Breast epithelium (tissue), 4 donors: ENCODE measurements at places on chromosomes 12 and 14. TPM values are rescaled to one million over a fixed set of nuclear protein-coding genes. Genes with fewer than 3 reads are reported as not detected.
A peak's percentile ranks its signal among the peaks of the same experiment; 100 is the strongest.

- no peaks in the 10 kb centered on the region for H3K4me1 ChIP-seq
- H3K27me3 ChIP-seq: no peaks in the 10 kb centered on the region
Observed at GRCh38 chr14:54052696-54053385, 96.2 kb upstream of the BMP4 start.

- no peaks in the 10 kb centered on the region for H3K27me3 ChIP-seq
- DNase-seq: no peak
- H3K4me1 ChIP-seq: no peaks in the 10 kb centered on the region
- H3K36me3 ChIP-seq: peaks cover 28% of the 10 kb centered on the region
- H3K27ac ChIP-seq: no peak overlapping the region
Observed at GRCh38 chr12:14473707-14474287, 93.9 kb downstream of the PLBD1 start.

- H3K36me3 ChIP-seq: no peaks in the 10 kb centered on the region
- H3K27ac ChIP-seq: no peak overlapping the region
- no peaks in the 10 kb centered on the region for H3K4me1 ChIP-seq
- H3K4me3 ChIP-seq: no peak overlapping the region
- H3K27me3 ChIP-seq: no peaks in the 10 kb centered on the region
- DNase-seq: no peak
Observed at GRCh38 chr14:86540636-86541247, 1010.8 kb downstream of the FLRT2 start.

DNA sequence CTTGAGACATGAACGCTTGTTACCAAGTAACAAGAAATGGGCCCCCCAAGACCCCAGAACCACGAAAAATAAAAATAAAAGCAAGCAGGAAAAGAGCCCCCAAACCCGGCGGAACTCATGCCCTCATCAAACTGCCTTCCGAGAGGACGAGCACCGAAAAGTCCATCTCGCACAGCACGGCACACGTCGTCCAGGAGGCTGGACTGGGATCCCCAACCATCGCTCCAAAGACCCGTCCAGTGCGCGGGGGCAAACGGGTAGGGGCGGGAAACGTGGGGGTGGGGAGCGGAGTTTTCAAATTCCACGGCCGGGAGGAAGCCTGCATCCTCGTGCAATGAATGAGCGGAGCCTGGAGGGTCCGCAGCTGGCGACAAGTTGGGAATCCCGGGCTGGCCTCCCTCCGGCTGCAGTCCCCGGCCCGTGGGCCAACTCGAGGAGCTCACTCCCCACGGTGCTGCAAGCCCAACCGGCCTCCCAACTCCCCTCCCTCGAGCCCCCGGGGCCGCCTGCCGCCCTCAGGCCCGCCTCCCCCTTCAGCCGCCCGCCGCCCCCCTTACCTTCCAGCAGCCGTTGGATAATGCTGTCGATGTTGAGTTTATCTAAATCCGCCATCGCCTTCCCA is 484 bp downstream of the PPP1CC start:
- no peaks in the 10 kb centered on the region for H3K36me3 ChIP-seq
- H3K4me3 ChIP-seq: peak overlapping the region; percentile 99
- peak overlapping the region; percentile 97 for H3K27ac ChIP-seq
- no peaks in the 10 kb centered on the region for H3K27me3 ChIP-seq
- DNase-seq: no peak

Gene GSC
- 8.3 TPM for total RNA-seq

Gene JPH4
- 0.96 TPM for total RNA-seq

Gene ESYT1
- 243 TPM for total RNA-seq
